NCI-H748 treated with DMSO at 0.1 percent for 48 hours (cell line): ENCODE measurements at places on chromosomes 7 and 10.

DNA sequence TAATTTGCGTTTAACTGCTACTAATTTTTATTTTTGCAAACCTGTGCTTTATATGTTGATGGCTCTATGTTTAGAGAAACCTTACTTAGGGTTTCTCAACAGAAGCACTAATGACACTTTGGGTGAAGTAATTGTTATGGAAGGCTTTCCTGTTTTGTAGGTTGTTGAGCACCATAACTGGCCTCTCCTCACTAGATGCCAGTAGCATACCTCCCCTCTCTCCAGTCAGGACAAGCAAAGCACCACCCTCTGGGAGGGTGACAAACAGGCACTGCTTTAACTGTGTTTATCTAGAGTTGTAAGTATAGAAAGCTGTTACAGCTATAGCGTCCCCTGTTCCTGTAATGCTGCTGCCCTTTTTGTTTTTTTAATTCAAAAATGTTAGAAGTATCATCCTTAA lies 60.9 kb downstream of the WAC start:
- no peak for DNase-seq

GRCh38 chr10:13483951-13484350 lies 44.9 kb downstream of the BEND7 start:
- DNase-seq, result no peak

- no peak for DNase-seq
Measured at GRCh38 chr10:63798599-63799498, 277.6 kb downstream of the REEP3 start.

GRCh38 chr10:7231509-7232414 lies 179.1 kb downstream of the SFMBT2 start:
- DNase-seq, result no peak

- no peak for DNase-seq
Measured at GRCh38 chr10:128296253-128297007, 170.2 kb upstream of the MKI67 start.

DNA sequence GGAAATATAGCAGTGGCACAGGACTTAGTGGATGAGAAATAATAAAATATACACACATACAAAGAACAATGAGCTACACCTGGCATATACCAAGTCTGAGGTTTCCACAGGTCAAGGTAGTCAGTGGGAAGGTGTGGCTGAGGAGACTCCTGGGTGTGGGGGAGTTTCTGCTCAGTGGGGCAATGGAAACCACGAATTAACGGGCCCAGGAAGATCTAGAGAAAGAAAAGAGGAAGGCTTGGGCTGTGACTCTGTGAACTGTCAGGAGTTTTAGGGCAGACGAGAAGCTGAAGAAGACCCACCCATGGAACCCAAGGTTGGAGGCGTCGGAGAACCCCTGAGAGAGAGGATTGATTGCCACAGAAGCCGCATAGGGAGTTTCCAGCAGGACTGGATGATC lies 196.5 kb downstream of the HERPUD2 start:
- DNase-seq, result no peak

GRCh38 chr10:52212802-52213201 lies 101.3 kb upstream of the DKK1 start:
- DNase-seq, result no peak

- no peak for DNase-seq
Measured at GRCh38 chr10:13690281-13690825, 103.6 kb downstream of the PRPF18 start.

DNA sequence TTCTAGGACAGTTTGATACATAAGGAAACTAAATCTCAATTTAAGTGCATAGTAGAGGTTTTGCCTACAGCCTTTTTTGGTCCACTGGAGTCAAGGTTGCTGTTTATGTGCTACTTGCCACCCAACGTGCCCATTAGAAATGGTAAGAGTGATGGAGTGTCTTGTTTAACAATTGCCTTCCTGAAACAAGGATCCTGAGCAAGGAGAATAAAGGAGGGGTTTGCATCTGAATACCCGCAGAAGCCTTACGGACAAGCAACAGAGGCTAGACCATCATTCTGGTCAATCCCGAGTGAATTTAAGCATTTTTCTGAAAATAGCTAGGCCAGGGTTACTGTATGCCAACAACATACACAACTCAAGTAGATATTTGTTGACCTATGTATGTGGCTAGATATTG lies 63.6 kb downstream of the MARCHF5 start:
- DNase-seq, result no peak

GRCh38 chr7:27967639-27968038 lies 213.0 kb downstream of the JAZF1 start:
- no peak for DNase-seq

DNA sequence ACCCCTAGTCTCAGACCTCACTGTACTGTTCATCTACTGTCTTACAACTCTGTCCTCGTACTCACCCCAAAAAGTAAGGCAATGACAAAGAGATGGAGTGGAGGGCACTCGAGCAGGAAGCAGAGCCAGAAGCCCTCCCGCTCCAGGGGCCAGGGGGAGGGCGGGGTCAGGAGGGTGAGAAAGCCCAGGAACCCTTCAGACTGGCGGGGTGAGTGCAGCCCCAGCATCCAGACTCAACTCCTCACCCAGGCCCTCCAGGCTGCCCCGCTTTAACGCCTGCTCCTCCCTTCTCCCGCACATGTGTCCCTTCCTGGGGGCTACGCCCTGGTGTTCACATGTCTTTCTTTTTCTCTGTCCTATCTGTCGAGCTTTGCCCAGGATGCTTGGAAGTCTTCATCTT lies 66.1 kb downstream of the CALML3 start:
- DNase-seq, result no peak

DNA sequence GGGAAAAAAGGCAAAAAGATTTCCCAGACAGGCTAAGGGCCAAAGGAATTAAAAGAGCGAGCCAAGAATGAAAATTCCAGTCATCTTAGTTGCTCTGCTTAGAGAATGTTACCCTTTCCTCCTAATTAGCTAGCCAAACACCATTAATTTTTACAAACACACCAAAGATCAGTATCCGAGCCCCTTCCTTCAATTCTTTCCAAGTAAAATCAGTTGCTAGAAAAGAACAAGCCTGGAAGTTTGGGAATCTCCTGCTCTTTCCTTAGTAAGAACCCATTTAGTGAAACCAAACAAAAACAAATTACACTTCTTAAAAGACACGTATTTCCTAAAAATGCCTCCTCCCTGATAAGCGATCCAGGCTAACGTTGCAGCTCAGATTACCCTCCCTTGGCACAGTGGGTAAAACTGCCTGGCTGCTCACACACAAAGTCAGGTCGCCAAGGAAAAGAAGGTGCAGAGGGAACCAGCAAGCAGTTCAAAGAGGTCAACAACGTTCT lies 57.1 kb upstream of the ABLIM1 start:
- DNase-seq, result no peak

- DNase-seq, result no peak
Measured at GRCh38 chr7:108265007-108265406, 134.8 kb upstream of the LAMB4 start.

DNA sequence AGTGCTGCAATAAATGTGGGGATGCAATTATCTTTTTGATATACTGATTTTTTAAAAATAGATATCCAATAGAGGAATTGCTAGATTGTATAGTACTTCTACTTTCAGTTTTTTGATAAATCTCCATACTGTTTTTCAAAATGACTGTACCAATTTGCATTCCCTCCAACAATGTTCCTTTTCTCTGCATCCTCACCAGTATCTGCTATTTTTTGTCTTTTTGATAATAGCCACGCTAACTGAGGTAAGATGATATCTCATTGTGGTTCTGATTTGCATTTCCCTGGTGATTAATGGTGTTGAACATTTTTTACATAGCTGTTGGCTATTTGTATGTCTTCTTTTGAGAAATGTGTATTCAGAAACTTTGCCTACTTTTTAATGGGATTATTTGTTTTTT lies 217.7 kb upstream of the MTPN start:
- no peak for DNase-seq

GRCh38 chr10:71582506-71583475 lies 136.8 kb downstream of the C10orf105 start:
- no peak for DNase-seq

DNA sequence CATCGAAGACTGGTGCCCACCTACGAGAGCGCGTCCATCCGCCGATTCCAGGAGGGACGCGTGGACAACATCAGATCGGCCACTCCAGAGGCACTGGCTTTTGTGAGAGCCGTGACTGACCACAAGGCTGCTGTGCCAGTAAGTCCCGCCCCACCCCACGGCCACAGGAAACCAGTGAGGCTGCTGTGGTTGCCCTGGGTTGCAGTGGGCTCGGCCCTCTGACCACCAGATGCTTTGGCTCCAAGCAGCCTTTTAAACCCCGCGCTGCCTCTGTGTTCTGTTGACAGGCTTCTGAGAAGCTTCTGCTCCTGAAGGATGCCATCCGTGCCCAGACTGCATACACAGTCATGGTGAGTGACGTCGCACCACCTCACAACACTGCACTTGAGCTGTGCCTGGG lies 24.4 kb upstream of the C10orf53 start:
- DNase-seq, result no peak

DNA sequence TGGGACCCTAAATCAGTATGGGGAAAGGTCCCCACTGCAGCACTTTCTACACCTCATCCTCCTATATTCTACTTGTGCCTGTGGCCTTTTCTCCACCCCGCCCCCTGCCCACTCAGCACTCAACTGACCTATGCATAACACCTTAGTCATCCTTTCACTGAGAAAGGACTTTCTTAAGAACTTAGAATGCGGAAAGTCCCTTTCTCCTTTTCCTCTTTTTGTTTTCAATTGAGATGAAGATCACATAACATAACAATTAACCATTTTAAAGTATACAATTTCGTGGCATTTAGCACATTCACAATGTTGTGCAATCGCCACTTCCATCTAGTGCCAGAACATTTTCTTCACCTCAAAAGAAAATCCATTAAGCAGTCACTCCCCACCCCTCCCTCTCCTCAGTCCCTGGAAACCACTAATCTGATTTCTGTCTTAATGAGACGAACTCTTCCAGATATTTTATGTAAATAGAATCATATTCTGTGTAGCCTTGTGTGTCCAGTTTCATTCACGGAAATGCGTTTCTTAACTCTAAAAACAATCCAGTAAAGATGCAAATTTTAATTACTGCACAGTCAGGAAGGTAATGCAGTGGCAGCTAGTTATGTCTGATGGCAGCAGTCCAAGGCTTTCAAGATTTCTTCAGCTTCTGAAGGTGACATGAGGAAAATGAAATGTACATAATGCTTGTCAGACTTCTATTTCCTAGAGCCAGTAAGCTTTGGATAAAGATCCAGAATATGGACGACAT lies 41.7 kb downstream of the FAS start:
- DNase-seq, result no peak

- no peak for DNase-seq
Measured at GRCh38 chr7:28293527-28293835, 112.9 kb upstream of the JAZF1 start.

DNA sequence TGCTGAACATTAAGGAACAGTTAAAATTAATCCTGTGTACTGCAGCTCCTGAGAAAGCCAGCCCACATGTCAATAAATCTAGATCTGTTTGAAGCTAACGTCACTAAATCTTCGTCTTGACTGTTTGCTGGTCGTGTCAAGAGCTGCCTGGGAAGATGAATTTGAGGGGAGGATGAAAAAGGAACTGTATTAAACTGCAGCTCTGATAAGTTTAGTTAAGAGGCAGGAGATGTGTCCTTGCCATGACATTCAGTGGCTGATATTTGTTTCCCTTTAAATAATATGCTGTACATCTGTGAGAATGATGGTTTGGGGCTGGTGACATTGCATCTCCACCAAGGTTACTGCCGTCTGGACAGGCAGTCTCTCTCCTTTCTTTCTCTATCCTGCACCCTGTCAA lies 435.3 kb downstream of the LRMDA start:
- no peak for DNase-seq

DNA sequence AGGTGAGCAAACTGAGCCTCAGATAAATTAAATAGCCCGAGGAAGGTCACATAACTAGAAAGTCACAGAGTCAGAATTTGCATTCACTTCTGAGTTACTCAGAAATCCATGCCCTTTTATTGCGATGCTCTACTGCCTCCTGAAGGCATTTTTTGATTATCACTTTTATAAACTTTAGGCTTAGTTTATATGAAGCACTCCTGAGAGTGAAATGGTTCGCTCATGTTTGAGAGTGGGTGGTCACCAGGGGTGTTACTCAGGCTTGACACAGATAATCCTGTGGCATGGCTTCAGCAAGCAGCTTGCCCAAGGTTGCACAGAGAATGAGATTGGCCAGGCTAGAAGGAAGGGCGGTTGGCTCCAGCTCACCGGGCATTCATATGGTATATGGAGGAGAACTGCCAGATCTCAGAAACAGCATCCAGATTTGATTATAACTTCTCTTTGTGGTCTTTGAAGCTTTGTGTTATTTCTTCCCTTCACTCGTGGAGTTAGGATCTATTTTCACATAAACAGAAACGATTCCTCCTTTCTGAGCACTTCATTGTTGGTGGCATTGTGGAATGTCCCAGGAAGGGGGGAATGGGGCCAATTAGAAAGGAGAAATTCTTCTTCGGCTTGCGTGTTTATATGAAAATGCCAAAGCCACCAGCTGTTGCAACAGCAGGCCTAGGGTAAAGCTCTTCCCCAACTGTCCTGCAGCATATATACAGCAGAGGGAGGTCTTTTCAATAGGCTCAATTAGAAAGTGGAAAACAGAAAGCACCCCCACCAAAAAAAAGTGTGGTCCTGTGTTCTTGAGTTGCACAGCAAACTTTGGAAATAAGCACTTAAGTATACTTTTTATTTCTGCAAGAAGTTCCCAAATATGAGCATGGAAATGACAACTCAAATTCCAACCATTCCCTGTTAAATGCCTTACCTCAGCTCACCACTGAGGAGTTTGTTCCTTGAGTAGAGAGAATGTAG lies 628.8 kb downstream of the SUGCT start:
- DNase-seq, result no peak

DNA sequence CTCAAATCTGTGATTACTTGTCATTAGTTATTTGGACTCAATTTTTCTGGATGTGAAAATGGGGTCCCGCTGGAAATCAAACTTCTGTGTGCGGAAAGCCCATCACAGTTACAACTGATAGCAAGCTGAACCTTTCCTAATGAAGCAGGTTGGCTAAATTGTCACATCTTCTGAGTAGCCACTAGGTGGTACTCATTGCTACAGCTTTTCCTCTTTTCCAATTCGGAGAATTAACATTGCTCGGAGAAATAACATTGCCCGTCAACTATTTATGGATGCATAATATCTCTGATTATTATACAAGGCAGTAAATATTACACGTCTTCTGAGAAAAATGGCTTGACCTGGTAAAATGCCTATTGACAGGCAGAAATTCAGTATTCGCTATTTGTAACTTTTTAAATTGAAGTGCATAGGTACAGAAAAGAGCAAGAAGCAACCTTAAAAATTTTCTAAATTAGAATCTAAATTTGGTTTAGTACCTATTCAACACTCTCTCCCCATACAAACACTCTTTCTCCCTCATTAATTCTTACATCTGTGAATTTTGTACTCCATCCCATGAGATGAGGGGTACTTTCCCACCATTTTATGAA lies 17.3 kb upstream of the BLOC1S2 start:
- DNase-seq, result peak; percentile 19

GRCh38 chr10:59595593-59595992 lies 114.1 kb downstream of the SLC16A9 start:
- no peak for DNase-seq

- DNase-seq, result no peak
Measured at GRCh38 chr10:90218846-90219245, 517.5 kb downstream of the KIF20B start.

DNA sequence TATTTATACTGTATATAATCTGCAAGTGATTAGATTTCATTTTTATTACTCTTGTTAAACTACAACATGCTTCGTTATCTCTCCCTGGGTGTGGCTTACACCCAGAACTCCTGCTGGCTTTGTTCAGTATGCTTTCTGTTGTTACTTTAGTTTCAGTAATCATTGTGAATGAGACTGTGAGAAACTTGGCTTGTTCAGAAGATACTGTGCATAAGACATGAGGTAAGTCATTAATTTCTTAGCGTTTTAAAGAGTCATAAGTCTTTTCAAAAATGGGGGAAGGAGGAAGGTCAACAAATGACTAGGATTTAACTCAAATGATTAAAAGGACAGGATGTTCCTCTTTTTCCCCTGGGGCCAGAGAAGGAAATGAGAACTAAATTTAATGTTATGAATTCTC lies 11.6 kb upstream of the ADD3 start:
- DNase-seq, result no peak
